Dorsolateral prefrontal cortex (tissue), 122 donors: ENCODE measurements at places on chromosomes 1 and 21.
A peak's percentile ranks its signal among the peaks of the same experiment; 100 is the strongest.

DNA sequence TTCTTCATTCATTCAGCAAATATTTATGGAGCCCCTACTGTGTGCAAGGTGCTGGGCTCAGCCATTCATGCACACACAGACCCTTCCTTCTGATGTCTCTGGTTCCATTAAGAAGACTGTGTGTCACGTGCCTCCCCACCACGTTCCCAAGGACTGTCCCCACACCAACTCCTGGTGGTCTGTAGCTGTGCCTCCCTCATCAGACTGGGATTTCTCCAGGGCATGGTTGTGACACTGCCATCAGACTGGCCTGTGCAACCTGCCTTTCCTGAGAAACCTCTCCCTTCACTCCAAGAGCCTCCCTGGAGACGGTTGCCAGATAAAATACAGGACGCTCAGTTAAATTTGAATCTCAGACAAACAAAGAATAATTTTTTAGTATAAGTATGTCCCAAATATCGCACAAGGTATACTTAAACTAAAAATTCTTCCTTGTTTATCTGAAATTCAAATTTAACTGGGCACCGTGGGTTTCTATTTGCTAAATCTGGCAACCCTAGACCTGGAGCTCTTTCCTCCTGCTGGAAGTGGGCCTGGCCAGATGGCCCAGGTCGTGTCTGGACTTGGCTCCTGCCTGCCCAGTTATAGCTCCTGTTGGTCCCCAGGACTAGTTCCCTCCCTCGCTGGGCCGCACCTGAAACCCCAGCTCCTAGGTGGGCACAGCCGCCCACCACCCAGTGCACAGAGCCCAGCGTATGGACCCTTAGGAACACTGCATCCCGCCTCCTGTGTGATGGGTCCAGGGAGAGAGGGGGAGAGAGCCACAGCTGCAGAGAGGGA is 76.9 kb downstream of the RAP1GAP start:
- no peak for DNase-seq

DNA sequence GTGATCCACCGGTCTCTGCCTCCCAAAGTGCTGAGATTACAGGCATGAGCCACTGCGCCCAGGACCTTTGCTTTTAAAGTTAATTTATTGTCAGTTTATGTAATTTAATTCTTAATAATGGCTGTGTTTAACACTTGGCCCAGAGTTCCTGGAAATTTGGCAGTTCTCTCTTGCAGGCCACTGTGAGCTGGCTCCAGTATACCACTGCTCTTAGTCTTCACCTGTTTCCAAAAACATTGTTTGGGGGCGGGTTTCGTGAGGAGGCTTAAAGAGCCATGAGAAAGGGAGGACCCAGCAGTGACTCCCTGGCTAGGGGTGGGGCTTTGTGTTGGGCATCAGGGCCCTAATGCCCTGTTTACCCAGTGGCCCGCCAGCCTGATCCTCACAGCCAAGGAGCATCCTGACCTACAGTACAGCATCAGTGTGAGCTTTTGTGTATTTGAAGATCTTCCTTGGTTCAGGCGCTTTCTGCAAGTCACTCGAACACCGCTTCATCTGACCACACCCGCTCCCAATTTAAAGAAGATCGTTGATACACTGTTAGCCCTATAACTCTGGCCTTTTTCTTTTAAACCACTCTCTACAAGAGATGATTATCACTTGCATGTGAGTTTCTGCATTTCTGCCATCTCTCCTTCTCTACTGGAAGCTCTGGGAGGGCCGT is 12.0 kb upstream of the BGLAP start:
- DNase-seq = no peak

- DNase-seq = peak; percentile 26
These were observed 66.0 kb upstream of the SLC25A33 start for GRCh38 chr1:9473032-9473807.

GRCh38 chr1:207407655-207408260 is 46.4 kb upstream of the CR2 start:
- DNase-seq = no peak

GRCh38 chr1:8525558-8526275 is 207.8 kb downstream of the SLC45A1 start:
- peak; percentile 88 for DNase-seq
